GM23248 (cell line): ENCODE measurements at places on chromosomes 1 and 21. TPM values are rescaled to one million over a fixed set of nuclear protein-coding genes. Genes with fewer than 3 reads are reported as not detected.

The IVL gene
- 0.76 and 1.1 TPM in 2 replicates for total RNA-seq

The B4GALT3 gene
- total RNA-seq = 33.3 and 34.5 TPM in 2 replicates

The CRYZL1 gene
- total RNA-seq = 13.6 and 18.3 TPM in 2 replicates

The MRPL9 gene
- 62.1 and 70.2 TPM in 2 replicates for total RNA-seq

The NPR1 gene
- 0.25 TPM in 1 of 2 replicates, not detected in the other for total RNA-seq

The LCE1E gene
- total RNA-seq = not detected in 2 replicates

The ZZZ3 gene
- 72.6 and 117 TPM in 2 replicates for total RNA-seq

The UBE2U gene
- total RNA-seq = not detected in 2 replicates

The LCE1C gene
- not detected in 2 replicates for total RNA-seq

The LYPD8 gene
- total RNA-seq = not detected in 2 replicates

The KCNJ9 gene
- total RNA-seq = 0.13 TPM in 1 of 2 replicates, not detected in the other

The CASQ1 gene
- total RNA-seq = 0.11 and 0.51 TPM in 2 replicates

The TRIM58 gene
- total RNA-seq = not detected in 2 replicates

The C4BPB gene
- not detected in 2 replicates for total RNA-seq

The TRIM17 gene
- not detected in 2 replicates for total RNA-seq

The GBP6 gene
- total RNA-seq = not detected in 2 replicates

The EXO1 gene
- total RNA-seq = 6.2 and 14.2 TPM in 2 replicates

The PHTF1 gene
- total RNA-seq = 17.3 and 18.2 TPM in 2 replicates

The ADIPOR1 gene
- total RNA-seq = 83.2 and 101 TPM in 2 replicates

The KPRP gene
- under 0.01 and 0.22 TPM in 2 replicates for total RNA-seq

The NCF2 gene
- not detected in 2 replicates for total RNA-seq

The GFI1 gene
- not detected in 2 replicates for total RNA-seq

The VN1R5 gene
- total RNA-seq = not detected in 2 replicates

The OLFML2B gene
- 1.1 and 1.4 TPM in 2 replicates for total RNA-seq

The TLCD4 gene
- not detected in 2 replicates for total RNA-seq

The SLC45A3 gene
- total RNA-seq = 1.2 and 1.8 TPM in 2 replicates

The CSRP1 gene
- 1,160 and 1,256 TPM in 2 replicates for total RNA-seq

The CLEC20A gene
- not detected in 2 replicates for total RNA-seq

The LCE3E gene
- not detected in 2 replicates for total RNA-seq

The SLC44A3 gene
- total RNA-seq = 1.6 and 3.3 TPM in 2 replicates

The PLD5 gene
- total RNA-seq = 1.5 TPM in 1 of 2 replicates, not detected in the other

The AK5 gene
- 65.3 and 81.3 TPM in 2 replicates for total RNA-seq

The IFNLR1 gene
- total RNA-seq = not detected in 2 replicates

The RNF186 gene
- not detected in 2 replicates for total RNA-seq

The COPA gene
- total RNA-seq = 212 and 214 TPM in 2 replicates

The ZYG11A gene
- 0.51 TPM in 1 of 2 replicates, not detected in the other for total RNA-seq

The RBBP5 gene
- total RNA-seq = 14.3 and 30.2 TPM in 2 replicates

The CD1B gene
- not detected in 2 replicates for total RNA-seq

The SYT14 gene
- total RNA-seq = 1.4 and 1.7 TPM in 2 replicates

The PLXNA2 gene
- total RNA-seq = 5.4 and 6.4 TPM in 2 replicates

The FBXO42 gene
- 20.2 and 27.8 TPM in 2 replicates for total RNA-seq
